ENCODE measurements at places on chromosomes 2 and 18. TPM values are rescaled to one million over a fixed set of nuclear protein-coding genes. Genes with fewer than 3 reads are reported as not detected.

DNA sequence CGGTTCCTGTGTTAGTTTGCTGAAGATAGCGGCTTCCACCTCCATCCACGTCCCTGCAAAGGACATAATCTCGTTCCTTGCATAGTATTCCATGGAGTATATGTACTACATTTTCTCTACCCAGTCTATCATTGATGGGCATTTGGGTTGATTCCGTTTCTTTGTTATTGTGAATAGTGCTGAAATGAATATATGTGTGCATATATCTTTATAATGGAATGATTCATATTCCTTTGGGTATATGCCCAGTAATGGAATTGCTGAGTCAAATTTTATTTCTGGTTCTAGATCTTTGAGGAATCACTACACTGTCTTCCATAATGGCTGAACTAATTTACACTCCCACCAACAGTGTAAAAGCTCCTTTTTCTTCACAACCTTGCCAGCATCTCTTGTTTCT, 255.4 kb upstream of the CDH2 start:
- H3K36me3 ChIP-seq: no peaks in the 10 kb centered on the region
- H3K27ac ChIP-seq: no peak overlapping the region

Gene CHPF
- total RNA-seq: 61.6 TPM

Gene TSGA10
- total RNA-seq: 3.7 TPM

Gene CD8B2
- total RNA-seq: not detected

DNA sequence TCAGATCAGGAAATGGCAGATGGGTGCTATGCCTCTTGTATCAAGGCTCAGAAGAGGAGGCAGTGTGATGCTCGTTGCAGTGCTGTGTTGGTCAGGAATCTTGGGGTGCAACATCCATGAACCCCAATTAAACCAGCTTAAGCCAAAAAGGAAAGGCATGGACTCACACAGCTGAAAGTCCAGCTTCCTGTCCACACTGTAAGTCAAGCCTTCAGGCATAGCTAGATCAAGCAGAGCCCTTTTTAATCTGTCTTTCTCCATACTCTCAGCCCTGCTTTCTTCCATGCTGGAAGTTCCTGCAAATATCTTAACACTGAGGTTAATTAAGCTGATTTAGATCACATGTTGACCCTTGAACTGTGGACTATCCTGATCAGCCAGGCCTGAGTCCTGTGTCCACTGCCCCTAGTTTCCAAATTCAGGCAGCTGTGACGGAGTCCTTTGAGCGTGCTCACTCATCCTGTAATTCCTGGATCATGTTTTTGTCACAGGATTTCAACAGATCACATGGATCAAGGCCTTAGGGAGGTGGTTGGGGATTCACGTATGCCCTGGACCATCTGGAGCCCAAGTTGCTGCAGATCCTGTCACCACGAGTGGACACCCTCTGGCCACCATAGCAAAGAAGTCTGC, 4.5 kb upstream of the C2orf74 start:
- no peaks in the 10 kb centered on the region for H3K27me3 ChIP-seq
- no peak overlapping the region for H3K4me3 ChIP-seq
- H3K36me3 ChIP-seq: no peaks in the 10 kb centered on the region
- DNase-seq: no peak
- H3K27ac ChIP-seq: no peak overlapping the region

Gene TM4SF20
- total RNA-seq: not detected

DNA sequence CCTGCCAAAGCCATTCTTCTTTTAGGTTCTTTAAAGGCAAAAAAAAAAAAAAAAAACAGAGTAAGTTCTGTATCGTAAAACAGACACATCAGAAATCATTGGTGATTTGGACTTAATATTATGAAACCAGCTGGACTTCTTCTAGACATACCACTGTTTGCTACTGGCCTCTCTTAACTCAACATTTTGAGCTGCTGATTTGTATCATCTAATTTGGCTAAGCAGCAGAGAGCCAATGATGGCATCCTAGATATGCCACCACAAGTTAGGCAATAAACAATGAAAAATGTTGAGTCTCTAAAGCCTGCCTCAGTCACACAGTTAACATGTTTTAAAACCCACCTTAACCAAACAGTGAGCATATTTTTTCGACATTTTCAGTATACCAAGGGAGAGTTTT, 1034.3 kb upstream of the NXPH2 start:
- DNase-seq: no peak
- H3K36me3 ChIP-seq: no peaks in the 10 kb centered on the region
- no peaks in the 10 kb centered on the region for H3K4me1 ChIP-seq
- H3K27me3 ChIP-seq: no peaks in the 10 kb centered on the region
- H3K4me3 ChIP-seq: no peak overlapping the region
- no peak overlapping the region for H3K27ac ChIP-seq
